ENCODE measurements at places on chromosomes 7 and 10. TPM values are rescaled to one million over a fixed set of nuclear protein-coding genes. Genes with fewer than 3 reads are reported as not detected.
A peak's percentile ranks its signal among the peaks of the same experiment; 100 is the strongest.

The TMEM106B gene
- total RNA-seq: 50.5 TPM

The USP54 gene
- 9.2 TPM for total RNA-seq

The ECHDC3 gene
- total RNA-seq: 164 TPM

The ARHGAP21 gene
- total RNA-seq: 104 TPM

GRCh38 chr10:12235796-12236195 lies 39.8 kb downstream of the CDC123 start:
- no peak for DNase-seq

DNA sequence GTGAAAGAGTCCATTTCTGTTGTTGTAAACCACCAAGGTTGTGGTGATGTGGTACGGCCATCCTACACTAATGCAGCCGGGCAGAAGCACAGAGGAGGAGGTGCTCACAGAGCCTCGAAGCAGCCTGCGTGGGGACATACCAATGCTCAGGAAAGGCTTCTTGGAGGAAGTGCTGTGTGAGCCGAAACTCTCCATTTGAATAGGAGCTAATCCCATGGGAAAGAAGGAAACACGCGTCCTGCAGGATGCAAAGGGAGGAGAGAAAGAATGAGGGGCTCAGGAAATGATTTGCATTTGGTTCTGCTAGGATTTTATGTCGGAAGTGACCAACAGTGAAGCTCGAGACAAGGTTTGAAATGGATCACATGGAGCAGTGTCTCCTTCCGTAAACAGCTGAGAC lies 477.9 kb upstream of the ANKRD30A start:
- no peak for DNase-seq

GRCh38 chr7:47405286-47405904 lies 176.5 kb downstream of the TNS3 start:
- no peak for DNase-seq

- DNase-seq: no peak
These were observed 82.9 kb downstream of the CDK14 start for GRCh38 chr7:90678986-90679385.

- no peak for DNase-seq
These were observed 333.8 kb downstream of the CXCL12 start for GRCh38 chr10:44051091-44051490.

GRCh38 chr10:62594093-62594520 lies 210.4 kb upstream of the ADO start:
- no peak for DNase-seq

GRCh38 chr7:131692131-131692960 lies 135.9 kb upstream of the PODXL start:
- DNase-seq: peak; percentile 34

The MYH16 gene
- not detected for total RNA-seq

The ITGA8 gene
- total RNA-seq: 2.3 TPM

DNA sequence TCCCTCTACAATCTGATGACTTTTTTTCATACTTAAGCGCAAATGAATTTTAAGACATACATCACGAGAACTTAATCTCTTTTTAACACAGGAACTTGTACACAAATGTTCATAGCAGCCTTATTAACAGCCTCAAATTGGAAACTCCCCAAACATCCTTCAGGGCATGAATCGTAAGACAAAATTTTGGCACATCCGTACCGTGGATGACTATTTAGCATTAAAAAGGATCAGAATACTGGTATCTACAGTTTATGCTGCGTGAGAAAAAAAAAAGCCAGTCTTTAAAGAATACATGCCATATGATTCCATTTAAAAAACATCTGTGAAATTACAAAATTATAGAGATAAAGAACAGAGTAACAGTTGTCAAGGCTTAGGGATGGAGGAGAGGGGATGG lies 46.8 kb downstream of the PDE1C start:
- no peak for DNase-seq

DNA sequence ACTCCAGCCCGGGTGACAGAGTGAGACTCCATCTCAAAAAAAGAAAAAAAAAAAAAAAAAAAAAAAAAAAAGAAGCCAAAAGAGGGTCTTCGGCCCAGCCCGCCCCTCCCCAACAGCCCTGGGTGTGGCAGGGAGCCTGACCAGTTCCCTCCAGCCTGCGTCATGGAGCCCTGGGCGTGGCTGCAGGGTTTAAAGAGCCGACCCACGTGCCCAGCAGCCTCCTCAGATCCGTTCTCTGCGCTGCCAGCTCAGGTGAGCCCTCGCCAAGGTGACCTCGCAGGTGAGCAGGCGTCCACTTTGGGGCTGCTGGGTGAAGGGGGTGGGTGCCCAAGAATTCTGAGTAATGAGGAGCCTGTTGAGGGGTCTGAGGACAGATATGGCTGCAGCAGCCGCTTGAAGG lies at the start of gene FXYD4:
Gene FXYD4, plus strand, starts transcription at position 219 of the 400 bp plus-strand sequence. CDS start 2,111 bp downstream, outside the sequence.
- no peak for DNase-seq

The MAT1A gene
- not detected for total RNA-seq

The PTER gene
- 11.7 TPM for total RNA-seq

The ENKUR gene
- total RNA-seq: not detected

The RP9 gene
- total RNA-seq: 9.7 TPM

The FOXI2 gene
- total RNA-seq: not detected

DNA sequence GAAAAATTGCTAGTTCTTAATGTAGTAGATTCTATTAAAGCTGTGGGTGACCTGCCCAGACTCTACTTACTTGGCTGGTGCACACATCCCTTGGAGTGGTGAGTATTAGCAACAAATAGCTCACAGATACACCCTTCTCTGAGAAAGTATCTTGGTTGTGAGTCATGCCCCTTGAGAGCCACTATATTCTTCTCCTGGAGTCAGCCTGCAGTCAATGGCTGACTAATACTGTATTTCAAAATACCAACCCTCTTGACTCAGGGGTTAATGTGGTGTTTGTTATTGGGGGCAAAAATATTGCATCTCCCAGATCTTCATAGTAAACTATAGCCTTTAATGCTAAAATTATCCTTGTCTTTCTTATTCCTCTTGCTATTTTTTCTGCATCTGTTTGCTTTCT lies 354.9 kb downstream of the BMPER start:
- DNase-seq: no peak

The MACC1 gene
- total RNA-seq: 1.2 TPM

The CDHR3 gene
- total RNA-seq: 11.6 TPM

- no peak for DNase-seq
These were observed 345.5 kb downstream of the FGFR2 start for GRCh38 chr10:121252756-121253155.

The KNDC1 gene
- total RNA-seq: 0.16 TPM

The HMX2 gene
- total RNA-seq: not detected

DNA sequence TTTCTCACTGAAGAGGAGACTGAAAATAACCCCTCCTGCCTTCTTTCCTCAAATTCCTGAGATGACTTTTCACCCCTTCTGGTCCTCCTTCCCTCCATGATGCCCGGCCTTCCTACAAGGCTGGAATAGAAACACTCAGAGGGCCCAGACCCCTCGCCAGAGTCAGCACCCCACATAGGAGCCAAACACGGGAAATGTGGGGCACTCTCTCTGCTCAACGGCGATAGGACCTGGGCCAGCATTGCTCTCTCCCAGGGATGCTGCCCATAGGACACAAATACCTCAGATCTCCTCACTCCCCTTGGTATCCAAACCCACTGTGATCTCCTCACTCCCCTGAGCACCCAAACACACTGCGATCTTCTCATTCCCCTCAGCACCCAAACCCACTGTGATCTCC lies 7.4 kb downstream of the CFAP46 start:
- DNase-seq: no peak

GRCh38 chr10:57849691-57850357 lies 417.9 kb downstream of the IPMK start:
- DNase-seq: no peak

GRCh38 chr7:107779647-107780099 lies 23.4 kb downstream of the SLC26A3 start:
- no peak for DNase-seq

DNA sequence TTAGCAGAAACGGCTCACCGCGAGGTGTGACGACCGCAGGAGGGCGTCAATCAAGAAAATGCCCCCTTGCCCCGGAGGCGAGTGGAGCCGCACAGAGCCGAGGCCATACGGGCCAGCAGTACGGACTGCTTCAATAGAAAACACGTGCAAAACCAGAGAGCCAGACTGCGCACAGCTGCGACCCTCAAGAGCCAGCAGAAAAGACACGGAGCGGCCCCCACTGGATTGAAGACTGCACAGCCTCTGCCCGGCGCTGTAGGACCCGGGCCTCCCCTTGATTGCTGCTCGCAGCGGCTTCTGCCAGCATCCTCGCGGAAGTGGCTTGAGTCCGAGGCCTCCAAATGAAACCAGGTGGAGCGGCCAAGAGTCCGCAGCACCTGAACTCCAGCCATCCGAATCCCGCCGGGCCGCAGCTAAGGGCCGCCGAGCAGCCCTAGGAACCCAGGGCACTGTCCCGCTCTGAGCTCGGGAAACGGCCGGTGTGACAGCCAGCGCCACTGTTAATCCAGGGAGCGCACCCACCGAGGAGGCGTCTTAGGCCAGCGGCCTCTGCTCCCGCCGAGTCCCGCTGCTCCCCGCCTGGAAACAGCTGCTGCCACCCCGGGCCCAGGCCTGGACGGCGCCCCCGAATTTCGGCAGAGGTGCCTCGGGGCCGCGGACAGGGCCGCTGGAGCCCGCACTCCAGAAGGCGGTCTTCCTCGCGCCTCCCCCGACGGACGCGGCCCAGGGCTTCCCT lies 660 bp upstream of the HHEX start:
- no peak for DNase-seq

GRCh38 chr10:132418527-132419416 lies 21.8 kb downstream of the PWWP2B start:
- DNase-seq: no peak

DNA sequence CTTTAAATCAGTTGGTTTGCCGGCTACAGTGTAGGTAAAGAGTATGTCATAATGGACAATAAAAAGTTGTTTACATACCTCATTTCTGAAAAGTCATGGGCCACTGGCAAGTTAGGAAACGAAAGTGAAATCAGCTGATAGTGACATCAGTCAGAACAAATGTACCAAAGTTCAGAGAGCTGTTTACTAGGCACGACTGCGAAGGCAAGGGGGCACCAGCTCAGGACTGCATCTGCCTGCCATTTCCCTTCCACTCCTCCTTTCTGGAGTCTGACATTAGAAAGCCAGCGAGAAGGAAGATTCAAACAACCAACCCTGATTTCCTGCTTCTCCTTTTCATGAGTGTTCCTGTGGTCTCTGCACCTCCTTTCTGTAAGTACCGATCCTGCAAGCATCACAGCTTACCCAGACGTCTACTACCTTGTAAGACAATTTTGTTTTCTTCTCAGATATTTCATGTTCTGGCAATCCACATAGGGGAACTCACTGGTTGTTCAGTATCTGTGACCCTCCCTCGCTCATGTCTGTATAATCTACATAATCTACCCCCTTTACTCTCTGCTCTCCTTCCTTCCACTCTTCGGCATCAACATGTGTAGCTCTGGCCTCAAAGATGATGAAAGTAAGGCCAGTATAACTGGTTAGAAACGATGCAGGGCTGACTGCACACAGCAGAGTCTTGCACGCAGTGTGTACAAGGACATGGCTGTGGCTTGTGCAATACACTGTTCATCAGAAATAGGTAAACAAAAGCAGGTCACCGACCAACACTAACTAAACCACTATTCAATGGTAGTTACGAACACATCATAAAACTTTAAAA lies at the start of gene TMEM140:
Gene TMEM140, plus strand, starts transcription at position 174 of the 823 bp plus-strand sequence. CDS start 16,370 bp downstream, outside the sequence.
- DNase-seq: no peak

GRCh38 chr10:103795634-103796270 lies 59.6 kb downstream of the SH3PXD2A start:
- no peak for DNase-seq

Data from omental fat pad (tissue), 4 donors.